ENCODE measurements at places on chromosomes 2 and 18.

GRCh38 chr2:238949710-238950345 is 101.9 kb downstream of the TWIST2 start:
- DNase-seq: no peak

DNA sequence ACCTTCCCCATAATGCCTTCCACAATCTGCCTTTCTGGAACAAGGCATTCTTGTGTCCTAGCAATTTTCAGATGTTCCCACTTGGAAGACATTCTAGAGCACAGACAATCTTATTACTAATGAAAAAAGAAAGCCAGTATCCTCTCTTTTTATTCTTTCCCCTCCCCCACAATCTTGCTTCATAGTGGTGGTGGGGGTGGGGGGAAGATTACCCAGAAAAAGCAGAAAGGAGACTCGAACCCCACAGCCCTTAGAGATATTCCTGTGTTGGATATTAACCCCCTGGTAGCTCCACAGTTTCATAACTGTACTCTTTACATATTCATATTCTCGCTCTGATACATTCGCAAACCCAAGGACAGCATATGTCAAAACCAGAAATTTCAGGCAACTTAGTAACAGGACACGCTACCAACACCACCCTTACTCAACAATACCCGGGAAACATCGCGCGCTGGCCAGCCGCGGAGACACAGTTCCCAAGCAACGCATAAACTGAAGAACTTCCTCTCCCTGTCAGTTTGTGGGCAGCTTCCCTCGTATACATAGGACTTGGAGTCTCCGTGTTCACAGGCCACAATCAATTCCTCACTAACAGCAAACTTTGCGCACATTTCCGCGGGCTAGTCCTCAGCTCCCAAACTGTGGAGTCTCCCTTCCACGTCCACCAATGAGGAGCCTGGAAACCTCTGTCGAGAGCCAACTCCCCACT is 793 bp downstream of the NR4A2 start:
- DNase-seq: peak; percentile 80

DNA sequence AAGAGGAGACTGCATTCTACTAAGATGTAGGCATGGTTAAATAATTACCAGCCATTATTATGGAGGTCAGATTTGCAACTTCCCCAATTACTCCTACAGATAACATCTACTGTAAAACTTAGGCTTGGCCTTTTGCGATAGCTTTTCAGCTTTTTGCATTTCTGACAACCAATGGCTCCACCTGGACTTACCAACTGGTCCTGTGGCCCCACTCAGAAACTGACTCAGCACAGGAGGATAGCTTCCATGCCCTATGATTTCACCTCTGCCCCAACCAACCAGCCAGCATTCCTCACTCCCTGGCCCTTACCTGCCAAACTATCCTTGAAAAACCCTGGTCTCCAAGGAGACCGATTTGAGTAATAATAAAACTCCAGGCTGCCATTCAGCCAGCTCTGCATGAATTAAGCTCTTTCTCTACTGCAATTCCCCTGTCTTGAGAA is 28.2 kb downstream of the TUBB6 start:
- DNase-seq: no peak

GRCh38 chr18:47997338-47997780 is 66.9 kb upstream of the SMAD2 start:
- DNase-seq: peak; percentile 15

DNA sequence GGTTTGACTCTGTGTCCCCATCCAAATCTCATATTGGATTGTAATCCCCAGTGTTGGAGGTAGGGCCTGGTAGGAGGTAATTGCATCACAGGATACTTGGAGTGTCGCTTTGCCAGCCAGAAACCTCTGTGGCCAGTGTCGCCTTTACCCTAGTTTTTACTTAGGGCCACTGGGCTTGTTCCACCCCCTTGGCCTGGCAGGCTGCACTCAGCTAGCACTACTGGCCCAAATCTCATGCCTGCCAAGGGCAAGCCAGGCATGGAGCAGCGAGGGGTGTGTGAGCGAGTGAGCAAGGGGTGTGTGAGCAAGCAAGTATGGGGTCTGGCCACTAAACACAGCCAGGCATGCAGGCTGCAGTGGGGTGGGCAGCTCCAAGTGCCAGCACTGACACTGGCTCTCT is 178.7 kb upstream of the MGAT5 start:
- DNase-seq: no peak

DNA sequence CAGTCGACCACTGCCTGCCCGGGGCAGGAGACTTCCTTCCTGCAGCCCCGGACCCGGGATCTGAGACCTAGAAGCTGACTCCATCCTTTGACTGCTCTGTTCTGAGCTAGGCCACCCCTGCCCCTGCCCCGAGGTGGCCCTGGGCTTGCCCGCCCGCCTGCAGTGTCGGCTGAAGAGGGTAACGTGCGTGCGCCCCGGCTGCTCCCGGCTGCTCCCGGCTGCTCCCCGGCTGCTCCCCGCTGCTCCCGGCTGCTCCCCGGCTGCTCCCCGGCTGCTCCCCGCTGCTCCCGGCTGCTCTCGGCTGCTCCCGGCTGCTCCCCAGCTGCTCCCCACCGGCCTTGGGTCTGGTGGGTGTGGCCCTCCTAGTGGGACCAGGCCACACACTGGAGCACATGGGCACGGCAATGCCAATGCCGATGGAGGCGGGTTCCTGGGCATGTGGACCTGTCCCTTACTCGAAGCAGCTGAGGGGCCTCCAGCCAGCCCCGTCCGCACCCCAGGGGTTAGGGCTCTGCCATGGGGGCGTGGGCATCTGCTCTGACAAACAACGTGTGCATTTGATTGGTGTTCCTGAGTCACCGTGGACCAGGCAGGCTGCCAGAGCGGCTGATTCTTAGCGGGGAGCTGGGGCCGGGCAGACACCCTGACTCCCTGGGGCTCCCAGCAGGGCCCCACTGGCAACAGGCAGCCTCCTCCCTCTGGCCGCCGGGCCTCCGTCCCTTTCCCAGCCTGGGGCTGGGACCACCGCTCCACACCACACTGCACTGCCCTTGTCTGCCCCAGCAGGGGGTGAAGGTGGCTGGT is 2.0 kb upstream of the GAL3ST2 start:
- no peak for DNase-seq

GRCh38 chr2:103437161-103437560 is 675.3 kb downstream of the TMEM182 start:
- no peak for DNase-seq

DNA sequence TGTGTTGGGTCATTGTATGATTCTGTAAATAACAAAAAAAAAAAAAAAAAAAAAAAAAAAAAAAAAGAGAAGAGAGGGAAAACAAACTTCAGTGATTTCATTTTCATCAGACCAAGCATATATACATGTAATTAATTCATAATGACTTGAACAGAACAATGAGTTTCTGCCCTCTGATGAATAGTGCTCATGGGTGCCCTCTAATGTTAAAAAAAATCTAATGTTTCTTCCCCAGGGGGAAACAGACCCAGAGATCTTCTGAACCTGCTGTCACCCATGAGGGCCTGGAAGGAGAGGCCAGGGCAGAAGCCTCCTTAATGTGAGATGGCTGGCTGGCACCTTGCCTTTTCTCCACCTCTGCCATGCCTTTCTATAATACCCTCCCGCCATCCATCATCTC is 289.2 kb downstream of the ZNF521 start:
- no peak for DNase-seq

DNA sequence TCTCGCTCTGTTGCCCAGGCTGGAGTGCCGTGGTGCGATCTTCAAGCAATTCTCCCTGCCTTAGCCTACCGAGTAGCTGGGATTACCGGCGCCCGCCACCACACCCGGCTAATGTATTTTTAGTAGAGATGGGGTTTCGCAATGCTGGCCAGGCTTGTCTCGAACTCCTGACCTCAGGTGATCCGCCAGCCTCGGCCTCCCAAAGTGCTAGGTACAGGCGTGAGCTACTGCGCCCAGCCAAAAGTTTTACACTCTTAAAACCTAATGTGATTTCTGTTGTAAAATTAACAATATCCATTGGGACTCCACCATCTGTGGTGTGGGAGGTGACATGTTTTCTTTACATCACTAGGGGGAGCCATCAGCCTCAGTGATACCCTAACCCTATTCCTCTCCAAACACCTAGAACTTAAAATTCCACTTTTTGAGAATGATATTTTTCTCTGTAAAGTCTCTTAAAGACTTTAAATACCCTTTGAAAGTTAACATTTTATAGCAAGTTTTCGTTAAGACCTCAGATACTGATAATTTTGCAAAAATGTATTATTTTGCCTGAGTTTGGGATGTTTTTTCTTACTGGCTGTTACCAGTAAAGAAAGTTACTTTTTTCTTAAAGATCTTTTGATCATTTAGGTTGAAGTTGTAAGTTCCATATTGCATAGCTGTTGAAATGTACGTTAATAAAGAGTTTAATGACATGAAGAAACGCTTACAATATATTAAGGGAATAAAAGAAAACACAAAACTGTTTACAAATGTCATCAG is 11.6 kb upstream of the EIF2AK2 start:
- DNase-seq: no peak

DNA sequence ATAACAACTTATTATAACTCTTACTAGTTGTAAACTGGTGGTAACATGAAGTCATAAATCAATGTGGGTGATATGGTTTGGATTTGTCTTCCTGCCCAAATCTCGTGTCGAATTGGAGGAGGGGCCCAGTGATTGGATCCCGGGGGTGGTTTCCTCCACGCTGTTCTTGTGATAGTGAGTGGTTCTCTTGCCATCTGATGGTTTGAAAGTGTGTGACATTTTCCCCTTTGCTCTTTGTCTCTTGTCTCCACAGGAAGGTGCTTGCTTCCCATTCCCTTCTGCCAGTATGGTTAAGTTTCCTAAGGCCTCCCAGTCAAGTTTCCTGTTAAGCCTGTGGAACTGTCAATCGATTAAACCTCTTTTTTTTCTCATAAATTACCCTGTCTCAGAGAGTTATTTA is 321.6 kb downstream of the DSEL start:
- DNase-seq: no peak

- DNase-seq: no peak
Measured at GRCh38 chr2:74671479-74671878, 17.4 kb downstream of the SEMA4F start.

- no peak for DNase-seq
Measured at GRCh38 chr2:127805491-127805890, 5.5 kb downstream of the WDR33 start.

DNA sequence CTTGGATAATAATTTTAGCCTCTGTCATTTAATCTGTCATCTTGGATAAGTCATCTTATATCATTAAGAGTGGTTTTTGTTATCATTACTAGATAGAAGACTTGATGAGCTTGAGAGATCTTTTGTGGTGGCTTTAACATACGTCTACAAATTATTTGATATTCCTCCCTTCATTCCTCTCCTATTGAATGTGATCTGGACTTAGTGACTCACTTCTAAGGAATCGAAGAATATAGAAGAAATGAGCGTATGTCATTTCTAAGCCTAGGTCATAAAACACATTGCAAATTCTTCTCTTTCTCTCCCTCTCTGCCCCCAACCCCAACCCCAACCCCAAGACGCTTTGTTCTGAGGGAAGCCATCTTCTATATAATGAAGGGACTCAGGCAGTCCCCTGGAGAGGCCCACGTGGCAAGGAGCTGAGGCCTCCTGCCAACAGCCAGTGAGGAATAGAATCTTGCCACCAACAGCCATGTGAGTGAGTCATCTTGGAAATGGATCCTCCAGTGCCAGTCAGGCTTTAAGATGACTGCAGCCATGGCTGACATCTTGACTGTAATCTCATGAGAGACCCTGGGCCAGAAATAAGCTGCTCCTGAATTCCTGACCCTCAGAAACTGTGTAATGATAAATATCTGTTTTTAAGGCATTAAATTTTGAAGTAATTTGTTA is 221.6 kb upstream of the SP5 start:
- no peak for DNase-seq
